ENCODE measurements at places on chromosomes 1 and 21.

DNA sequence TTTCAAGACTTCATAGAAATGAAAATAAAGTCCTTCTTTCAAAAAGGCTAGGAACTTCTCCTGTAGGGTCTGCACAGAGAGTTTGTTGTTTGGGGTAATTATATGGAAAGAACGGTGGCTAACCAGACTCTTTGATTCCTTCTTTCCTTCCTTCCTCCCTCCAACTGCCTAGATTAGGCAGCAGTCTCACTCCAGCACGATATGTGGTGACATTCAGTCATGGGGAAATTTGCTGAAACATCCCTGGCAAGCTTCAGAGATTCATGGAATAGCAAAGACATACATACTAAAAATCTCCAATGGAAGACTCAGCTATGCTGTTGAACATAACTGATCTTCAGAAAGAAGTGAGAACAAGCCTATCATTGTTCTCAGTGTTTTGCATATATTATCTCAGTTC, 4.3 kb downstream of the NTMT2 start:
- DNase-seq, result no peak

- DNase-seq, result peak; percentile 30
Observed at GRCh38 chr1:227774051-227774731, 39.0 kb downstream of the SNAP47 start.

- no peak for DNase-seq
Observed at GRCh38 chr1:244089561-244089960, 38.5 kb downstream of the ZBTB18 start.

DNA sequence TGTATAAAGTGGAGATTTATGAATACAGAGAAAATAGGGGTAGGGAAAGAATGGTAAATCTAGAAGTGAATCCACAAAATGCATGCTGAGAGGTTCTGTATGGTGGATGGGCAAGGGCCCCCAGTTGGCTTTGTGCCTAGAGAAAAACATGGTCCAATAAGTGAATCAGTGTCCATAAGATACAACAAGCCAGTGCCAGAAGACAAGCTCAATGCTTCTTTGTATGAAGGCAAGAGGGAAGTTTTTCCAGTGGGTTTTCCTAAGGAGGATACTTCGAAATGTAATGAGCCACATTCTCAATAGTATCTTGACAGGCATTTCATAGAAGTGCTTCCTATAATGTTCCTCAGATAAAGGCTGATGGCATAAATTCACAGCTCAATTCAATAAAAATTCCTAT, 169.4 kb upstream of the HMCN1 start:
- DNase-seq, result no peak

DNA sequence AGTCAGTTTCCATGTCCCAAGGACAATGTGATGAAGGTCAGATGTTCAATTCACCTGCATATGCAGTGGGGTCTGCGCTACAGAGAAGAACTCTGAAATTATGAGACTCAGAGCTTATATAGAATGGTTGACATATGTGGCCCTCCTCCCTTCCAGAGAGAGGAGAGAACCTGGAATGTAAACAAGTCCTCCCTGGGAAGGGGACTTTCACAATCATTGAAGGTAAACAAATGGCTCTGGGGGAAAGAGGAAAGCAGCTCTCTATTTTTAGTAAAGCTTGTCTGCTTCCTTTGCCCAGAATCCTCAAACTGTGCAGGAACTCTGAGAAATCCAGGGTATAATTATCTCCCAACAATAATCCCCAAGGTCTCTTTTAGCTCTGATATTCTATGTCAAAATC, 9.8 kb downstream of the OVGP1 start:
- DNase-seq, result no peak

GRCh38 chr1:155106862-155107261, 20.8 kb upstream of the EFNA1 start:
- DNase-seq, result no peak

DNA sequence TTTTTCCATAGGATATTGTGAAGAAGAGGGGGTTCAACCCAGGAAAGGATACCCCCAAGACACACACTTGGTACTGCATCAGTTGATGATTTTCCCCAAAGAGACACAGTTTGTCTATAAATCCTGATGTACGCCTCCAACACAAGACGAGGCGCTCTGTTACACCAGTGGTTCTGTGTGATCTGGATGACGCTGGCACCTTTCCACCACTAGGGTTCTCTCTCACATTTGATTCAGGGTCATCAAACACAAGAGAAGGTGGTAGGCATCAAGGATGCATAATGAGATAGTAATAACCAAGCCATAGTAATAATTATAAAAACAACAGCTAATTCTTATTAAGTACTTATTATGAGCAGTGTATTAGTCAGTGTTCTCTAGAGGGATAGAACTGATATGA, 508.8 kb upstream of the ZP4 start:
- no peak for DNase-seq

GRCh38 chr1:20124456-20125057, 5.2 kb upstream of the PLA2G2D start:
- no peak for DNase-seq

DNA sequence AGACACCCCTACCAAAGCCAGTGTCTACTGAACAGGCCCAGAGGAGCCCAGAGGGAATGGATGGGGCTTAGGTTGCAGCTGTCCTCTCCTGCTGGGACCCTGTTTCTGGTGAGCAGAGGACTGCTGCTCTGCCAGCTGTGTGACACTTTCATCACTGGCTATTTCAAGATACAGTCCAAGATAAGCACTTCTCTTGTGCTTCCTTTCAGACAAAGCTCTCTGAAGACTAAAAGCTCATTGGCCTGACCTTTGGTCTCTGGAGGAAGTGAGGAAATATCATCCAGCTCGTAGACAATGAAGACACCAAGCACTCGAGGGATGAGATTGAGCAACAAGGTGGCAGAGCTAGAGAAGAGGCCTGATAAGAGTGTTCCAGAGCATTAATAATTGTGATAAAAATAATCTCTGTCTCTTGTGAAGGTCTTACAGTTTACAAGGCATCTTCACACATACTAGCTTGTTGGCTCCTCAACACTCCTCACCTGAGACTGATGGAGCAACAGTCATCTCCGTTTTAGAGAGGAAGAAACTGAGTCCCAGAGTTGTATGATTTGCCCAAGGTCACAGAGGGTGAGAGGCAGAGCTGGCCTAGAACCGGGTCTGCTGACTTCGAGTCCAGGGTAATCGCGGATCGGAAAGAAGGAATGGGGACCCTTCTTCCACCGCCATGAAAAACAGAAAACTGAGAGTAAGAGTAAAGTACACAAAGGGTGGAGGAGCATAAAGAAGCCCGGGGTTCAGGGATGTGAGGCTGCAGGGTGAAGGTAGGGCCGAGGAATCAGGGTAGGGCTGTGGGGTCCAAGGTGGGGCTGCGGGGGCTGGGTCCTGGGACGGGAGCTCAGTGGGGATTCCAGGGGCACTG, 666 bp downstream of the PAFAH2 start:
- DNase-seq, result peak; percentile 35

DNA sequence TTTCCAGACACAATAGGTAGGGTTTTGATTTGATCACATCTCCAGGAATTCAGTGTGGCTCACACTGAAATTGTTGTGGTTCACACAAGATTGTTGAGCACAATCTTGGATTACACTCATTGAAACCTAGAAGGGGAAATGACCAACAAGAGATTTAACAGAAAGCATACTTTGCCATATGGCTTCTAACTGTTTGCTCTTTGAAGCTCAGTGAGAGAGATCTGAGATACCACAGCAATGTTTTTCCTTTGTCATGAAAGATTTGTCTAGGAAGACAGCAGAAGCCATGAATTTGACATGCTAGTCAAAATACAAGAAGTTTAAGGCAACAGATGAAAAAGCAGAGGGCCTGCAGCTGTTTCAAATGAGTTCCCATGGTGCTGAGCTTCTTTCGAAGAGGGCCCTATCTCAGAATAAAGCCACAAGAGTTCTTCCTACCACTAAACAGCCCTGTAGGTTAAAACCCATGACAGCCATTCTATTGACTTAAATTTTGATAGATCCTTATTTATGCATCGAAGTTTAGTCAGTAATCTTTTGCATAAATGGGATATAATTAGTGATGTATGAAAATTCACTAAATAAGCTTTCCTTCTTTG, 650.4 kb downstream of the LTN1 start:
- no peak for DNase-seq

- DNase-seq, result peak; percentile 33
Observed at GRCh38 chr1:38586993-38587646, 272.5 kb downstream of the RRAGC start.

DNA sequence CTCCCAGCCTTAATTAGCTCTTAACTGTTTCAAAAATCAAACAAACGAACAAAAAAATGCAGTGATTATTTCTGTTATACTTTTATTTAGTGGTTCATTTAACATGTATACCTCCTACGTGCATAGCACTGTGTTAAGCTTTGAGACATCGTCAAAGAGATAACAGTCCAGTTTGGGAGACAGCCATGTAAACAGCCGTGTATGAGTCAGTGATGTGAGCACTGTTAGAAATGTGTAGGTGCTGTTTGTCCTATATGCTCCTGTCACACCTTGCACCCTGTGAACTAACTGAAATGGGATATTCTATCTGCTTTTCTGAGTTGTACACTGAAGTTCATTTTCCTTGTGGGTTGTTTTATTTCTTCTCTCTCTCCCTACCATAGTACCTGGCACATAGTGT, 109.7 kb upstream of the CACYBP start:
- no peak for DNase-seq

GRCh38 chr1:42949312-42950115, 9.2 kb downstream of the SLC2A1 start:
- DNase-seq, result no peak

- no peak for DNase-seq
Observed at GRCh38 chr1:117967881-117968280, 38.3 kb downstream of the WDR3 start.

Measured in CD4-positive, alpha-beta T cell treated with Interleukin-2 at 100 ng/mL for 4 hours (primary cell).